Right hindlimb (tissue), 1 donor: ENCODE measurements at places on chromosomes 2 and 18.

DNA sequence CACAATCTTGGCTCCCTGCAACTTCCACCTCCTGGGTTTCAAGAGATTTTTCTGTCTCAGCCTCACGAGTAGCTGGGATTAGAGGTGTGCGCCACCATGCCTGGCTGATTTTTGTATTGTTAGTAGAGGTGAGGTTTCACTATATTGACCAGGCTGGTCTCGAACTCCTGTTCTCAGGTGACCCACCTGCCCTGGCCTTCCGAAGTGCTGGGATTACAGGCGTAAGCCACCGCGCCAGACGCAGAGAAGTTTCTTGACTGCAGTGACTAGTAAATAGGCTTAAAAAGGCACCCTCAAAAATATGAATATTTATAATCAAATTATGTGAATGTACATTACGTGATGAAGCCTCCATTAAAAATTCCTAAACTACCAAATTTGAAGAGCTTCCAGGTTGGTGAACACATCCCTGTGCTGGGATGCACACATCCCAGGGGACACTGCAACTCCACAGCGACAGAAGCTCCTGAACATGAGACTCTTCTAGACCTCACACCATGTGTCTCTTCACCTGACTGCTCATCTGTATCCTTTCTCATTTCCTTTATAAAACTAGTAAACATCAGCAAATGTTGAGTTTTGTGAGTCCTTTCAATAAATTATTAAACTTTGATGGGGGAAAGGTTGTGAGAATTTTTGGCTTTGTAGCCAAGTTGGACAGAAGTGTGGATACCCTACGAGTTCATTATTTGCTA lies 203.3 kb upstream of the SPOPL start:
- DNase-seq: no peak

- no peak for DNase-seq
Measured at GRCh38 chr2:7618031-7618430, 700.8 kb downstream of the RNF144A start.

GRCh38 chr2:141021611-141022010 lies 1109.2 kb downstream of the LRP1B start:
- no peak for DNase-seq

DNA sequence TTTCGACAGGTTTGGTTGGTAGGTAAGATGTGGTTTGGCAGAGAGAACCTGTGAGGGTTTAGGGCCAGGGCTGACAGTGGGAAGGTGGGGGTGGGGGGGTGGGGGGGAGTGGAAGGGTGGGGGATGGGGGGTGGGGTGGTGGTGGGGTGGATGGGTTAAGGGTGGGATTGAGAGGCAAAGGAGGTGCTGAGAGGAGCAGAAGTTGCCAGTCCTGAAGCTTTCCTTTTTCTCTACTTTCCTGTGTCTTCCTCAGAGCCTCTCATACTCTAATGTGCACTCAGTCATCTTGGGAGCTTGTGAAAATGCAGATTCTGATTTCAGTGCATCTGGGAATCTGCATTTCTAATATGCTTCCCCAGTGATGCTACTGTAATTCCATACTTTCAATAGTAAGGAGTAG lies 21.0 kb downstream of the MAP4K4 start:
- no peak for DNase-seq

- DNase-seq: no peak
Measured at GRCh38 chr2:168851674-168852320, 38.4 kb downstream of the SPC25 start.

GRCh38 chr2:11562011-11562410 lies 28.2 kb downstream of the GREB1 start:
- DNase-seq: no peak

DNA sequence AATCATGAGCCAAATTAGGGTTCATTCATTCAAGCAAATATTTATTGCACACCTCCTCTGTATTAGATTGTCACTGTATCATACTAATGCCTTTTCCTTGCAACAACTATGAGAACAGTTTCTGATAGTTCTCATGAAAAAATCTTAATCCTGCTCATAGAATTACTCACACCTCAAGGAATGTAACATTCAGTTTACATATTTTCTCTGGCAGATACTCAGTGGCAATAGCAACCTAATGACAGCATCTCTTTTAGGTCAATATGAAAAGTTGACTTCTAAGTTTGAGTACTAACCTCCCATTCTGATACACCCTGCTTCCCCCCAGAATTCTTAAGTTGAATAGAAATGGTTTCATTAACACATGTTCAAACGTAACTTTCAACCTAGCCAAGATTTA lies 132.0 kb downstream of the VWC2L start:
- no peak for DNase-seq

DNA sequence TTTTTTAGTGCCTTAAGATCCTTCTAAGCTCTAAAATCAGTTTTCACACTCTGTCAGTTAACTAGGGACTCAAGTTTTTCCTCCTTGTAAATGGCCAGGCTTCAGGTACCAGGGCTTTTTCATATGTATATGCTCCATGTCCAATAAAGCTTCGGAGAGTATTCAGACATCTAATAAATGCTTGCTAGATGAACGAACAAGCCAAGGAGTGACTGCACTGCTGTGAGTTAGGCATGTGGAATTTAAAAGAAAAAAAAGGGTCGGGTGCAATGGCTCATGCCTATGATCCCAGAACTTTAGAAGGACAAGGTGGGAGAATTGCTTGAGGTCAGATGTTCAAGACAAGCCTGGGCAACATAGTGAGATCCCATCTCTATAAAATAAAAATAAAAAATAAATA lies 81.9 kb downstream of the CDH2 start:
- DNase-seq: no peak

GRCh38 chr2:219658874-219659273 lies 31.4 kb downstream of the SLC4A3 start:
- DNase-seq: no peak

DNA sequence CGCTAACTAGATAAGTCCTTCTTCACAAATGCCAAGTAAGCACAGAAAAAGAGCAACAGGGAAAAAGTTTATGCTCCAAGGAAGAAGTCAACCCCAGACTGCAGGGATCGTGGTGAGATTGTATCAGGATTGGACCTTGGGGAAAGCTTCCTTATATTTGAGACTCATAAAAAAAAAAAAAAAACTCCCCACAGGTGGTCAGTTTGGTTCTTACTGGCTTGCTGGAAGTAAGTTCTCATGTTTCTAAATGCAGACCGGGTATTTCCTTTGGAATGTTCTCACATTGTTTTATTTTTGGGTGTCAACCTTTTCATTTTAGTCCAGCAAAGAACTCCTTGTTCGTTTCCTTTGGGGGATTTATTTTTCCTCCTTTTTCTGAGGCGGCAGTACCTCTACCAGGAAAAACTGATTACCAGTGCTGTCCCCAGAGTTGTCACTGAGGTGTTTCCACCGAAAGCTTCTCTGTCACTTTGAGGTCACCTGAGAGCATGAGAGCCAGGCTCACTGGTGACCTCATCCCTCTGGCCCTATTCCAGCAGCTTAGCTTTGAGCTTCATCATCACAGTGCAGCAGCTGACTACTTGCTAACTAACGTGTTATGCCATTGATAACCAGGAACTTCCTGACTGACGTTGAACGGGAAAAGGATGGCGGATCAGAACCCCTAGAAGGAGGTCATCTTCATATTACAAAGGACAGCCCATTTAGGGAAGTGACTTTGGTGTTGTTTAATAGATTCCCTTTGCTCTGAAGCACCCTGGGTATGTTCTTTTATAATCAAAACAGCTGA lies 16.8 kb upstream of the ATP8B1 start:
- DNase-seq: peak; percentile 41

- no peak for DNase-seq
Measured at GRCh38 chr2:217216982-217217381, 357.1 kb upstream of the TNP1 start.

DNA sequence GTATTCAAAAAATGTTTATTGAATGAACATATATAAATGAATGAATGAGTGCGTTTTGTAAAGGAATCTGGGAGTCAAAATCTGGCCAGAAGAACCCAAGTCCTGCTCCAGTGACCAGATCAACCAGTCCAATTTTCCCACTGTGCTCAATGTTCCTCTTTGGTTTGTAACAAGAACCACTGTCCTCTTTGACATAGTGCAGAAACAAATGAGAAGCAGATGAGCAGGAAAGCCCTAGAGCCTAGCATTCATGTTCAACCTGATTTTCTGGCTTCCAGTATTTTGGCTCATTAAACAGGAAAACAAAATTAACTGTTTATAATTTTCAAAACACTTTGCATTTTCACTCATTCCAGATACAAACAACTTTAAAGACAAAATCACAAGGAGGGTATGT lies 23.2 kb downstream of the FAM124B start:
- no peak for DNase-seq

- DNase-seq: no peak
Measured at GRCh38 chr2:74072565-74072964, 75.1 kb downstream of the BOLA3 start.

GRCh38 chr2:189086710-189087109 lies 92.9 kb downstream of the COL5A2 start:
- DNase-seq: no peak

DNA sequence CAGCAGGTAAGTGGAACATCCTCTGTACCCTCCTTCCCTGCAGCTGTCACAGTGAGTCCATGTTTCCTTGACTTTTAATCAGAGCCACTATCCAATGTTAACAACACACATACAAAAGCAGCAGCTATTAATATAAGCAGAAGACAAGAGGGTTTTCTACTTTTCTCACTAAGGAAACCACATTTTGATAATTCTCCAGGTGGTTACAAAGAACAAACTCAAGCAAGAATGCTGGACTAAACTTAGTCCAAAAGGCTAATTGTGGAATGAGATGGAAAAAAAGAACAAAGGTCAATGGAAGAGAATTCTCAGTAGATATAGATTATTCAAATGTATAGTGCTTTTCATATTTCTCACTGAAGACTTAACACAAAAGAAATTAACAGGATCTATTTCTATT lies 176.9 kb upstream of the SLC39A10 start:
- no peak for DNase-seq

GRCh38 chr2:9217838-9218770 lies 11.5 kb downstream of the ASAP2 start:
- no peak for DNase-seq

DNA sequence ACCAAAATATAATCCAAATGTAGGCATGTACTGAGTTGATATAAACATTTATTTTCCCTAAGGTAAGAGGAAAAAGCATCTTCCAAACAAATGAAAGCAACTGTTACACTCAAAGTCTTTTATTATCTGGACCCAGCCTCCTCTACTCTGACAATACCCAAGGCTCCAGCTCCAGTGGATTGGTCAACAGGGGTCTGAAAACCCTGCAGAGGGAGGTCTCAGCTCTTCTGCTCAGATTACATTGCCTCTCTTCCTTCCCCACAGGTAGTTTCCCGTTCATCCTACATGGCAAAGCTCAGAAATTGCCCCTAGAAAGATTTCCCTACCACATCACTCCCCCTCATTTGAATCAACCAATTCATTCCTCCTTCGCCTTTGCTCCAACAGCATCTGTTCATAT lies 457.0 kb downstream of the METTL4 start:
- DNase-seq: no peak

- no peak for DNase-seq
Measured at GRCh38 chr2:174599310-174599921, 1.8 kb upstream of the WIPF1 start.

DNA sequence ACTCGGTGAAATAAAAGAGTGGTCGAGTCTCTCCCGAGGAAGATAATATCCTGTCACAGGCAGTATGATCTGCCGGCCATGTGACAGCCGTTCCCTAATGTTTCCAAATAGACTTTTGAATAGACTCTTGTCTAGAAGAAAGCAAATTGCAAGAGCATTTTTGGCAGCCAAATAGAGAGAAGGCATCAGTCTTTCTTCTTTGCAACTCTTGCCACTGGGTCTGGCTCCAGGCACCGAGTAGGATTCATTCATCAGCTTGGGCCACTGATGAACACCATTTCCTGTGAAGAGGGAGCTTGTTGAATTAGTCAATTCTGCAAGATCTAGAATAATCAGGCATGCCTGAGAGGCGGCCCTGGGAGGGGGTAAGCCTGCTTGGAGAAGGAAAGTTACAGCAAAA lies 165.6 kb downstream of the KLHL29 start:
- DNase-seq: no peak

DNA sequence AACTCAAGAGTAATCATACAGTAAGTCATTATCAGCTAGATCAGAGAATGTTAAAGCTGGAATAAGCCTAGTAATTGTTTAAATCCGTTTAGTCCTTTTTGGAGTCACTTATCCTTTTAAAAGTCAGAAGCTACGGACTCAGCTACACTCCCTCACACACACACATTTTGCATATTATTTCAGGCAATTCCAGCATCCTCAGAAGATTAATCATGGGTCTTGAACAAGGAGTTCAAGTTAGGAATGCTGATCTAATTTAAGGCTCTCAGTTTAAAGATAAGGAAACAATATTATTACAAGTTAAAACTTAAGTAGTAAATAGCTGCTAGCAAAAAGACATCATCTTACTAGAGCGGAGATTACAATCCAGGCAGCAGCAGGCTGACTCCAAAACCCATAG lies 74.3 kb downstream of the GTF3C3 start:
- no peak for DNase-seq

- no peak for DNase-seq
Measured at GRCh38 chr18:22681908-22682307, 251.2 kb upstream of the RBBP8 start.

GRCh38 chr2:45578056-45578843 lies 32.8 kb downstream of the SRBD1 start:
- no peak for DNase-seq

GRCh38 chr2:61670591-61671501 lies 132.7 kb upstream of the XPO1 start:
- no peak for DNase-seq

DNA sequence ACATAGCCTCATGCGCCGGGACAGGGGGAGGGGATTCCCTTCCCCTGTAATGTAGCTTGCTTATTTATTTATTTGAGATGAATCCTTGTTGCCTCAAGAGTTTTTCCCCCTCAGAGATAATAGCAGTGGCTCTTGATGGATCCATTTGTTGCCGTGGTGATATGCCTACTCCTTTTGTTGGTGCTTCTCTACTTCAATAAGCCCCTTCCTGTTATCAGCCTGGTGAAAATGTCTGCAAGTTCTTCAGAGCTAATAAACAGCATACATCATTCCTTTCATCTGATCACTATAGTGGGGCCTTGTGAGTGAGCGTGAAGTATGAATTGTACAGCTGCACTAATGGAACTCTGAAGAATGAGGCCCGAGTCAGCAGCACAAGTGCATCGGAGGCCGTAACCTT lies 19.4 kb downstream of the FZD5 start:
- no peak for DNase-seq

DNA sequence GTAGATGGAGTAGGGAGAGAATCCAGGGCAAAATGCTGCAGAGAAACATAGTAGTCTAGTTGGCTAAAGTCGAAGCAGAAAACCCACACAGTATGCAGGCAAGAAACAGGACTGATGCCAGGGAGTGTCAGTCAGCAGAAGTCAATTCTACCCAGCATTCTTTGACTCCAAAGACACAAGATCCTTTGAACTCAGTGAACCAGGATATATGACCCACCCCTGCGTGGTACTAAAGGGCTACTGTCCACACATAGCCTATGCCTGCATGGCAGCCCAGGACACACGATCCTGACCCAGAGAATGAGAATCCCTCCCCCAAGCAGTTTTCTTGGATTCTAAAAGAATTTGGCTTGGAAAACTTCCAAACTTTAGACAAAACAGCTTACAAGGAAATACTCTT lies 42.5 kb downstream of the ALK start:
- DNase-seq: no peak
